ENCODE measurements at places on chromosomes 13 and 19.

GRCh38 chr13:67306742-67307141 lies 76.6 kb upstream of the PCDH9 start:
- no peak for DNase-seq

GRCh38 chr13:113558461-113558860 lies 26.1 kb upstream of the TFDP1 start:
- no peak for DNase-seq

- DNase-seq, result no peak
Observed at GRCh38 chr19:9671655-9672054, 3.2 kb downstream of the ZNF562 start.

- DNase-seq, result no peak
Observed at GRCh38 chr19:8680676-8681344, 17.8 kb downstream of the ACTL9 start.

- no peak for DNase-seq
Observed at GRCh38 chr19:34135054-34135800, 37.1 kb upstream of the LSM14A start.

- DNase-seq, result no peak
Observed at GRCh38 chr13:53052675-53053074, 24.1 kb downstream of the OLFM4 start.

GRCh38 chr19:49447485-49448431 lies 3.9 kb downstream of the PIH1D1 start:
- DNase-seq, result peak; percentile 67

DNA sequence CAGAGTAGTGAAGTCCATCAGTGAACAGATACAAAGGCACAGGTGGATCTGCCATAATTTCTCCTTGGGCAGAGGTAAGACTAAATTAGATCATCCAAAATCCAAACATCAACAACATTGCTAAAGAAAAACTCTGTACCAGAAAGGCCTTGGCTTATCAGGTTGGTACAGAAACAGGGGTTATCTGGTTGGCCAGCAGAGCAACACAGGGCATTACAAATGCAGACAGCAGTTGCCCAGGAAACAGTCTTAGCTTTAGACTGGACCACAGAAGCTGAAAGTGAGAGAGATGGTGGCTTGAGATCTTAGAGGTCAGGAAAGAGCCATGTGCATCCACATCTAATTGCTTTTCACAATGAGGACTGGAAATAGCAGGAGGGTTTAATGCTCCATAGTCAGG lies 26.6 kb upstream of the DGKH start:
- DNase-seq, result no peak

GRCh38 chr19:1755467-1756171 lies 2.3 kb downstream of the ONECUT3 start:
- no peak for DNase-seq

All from DND-41 (cell line).